ENCODE measurements at places on chromosomes 16 and 17. TPM values are rescaled to one million over a fixed set of nuclear protein-coding genes. Genes with fewer than 3 reads are reported as not detected.

NLK gene
- 51.5 TPM for polyA plus RNA-seq

CNTD1 gene
- polyA plus RNA-seq, result 1.7 TPM

RNU2-1 gene
- not detected for polyA plus RNA-seq

UBFD1 gene
- 68.4 TPM for polyA plus RNA-seq

TAT gene
- polyA plus RNA-seq, result 0.04 TPM

PRR11 gene
- polyA plus RNA-seq, result 19.2 TPM

MT4 gene
- not detected for polyA plus RNA-seq

RUNDC1 gene
- 15.9 TPM for polyA plus RNA-seq

SULT1A4 gene
- 11.7 TPM for polyA plus RNA-seq

CORO1A gene
- polyA plus RNA-seq, result 9.3 TPM

SDR42E2 gene
- polyA plus RNA-seq, result 0.15 TPM

C16orf78 gene
- polyA plus RNA-seq, result not detected

C16orf54 gene
- polyA plus RNA-seq, result 0.26 TPM

TRIM37 gene
- polyA plus RNA-seq, result 28.2 TPM

KRTAP2-2 gene
- polyA plus RNA-seq, result not detected

NME1 gene
- 74.1 TPM for polyA plus RNA-seq

DNAH17 gene
- 1.7 TPM for polyA plus RNA-seq

NSRP1 gene
- polyA plus RNA-seq, result 43.6 TPM

NPIPB8 gene
- polyA plus RNA-seq, result not detected

CDH13 gene
- polyA plus RNA-seq, result 16.2 TPM

CSH1 gene
- 0.40 TPM for polyA plus RNA-seq

RILP gene
- polyA plus RNA-seq, result 3.0 TPM

ADAP2 gene
- 2.8 TPM for polyA plus RNA-seq

MFAP4 gene
- 270 TPM for polyA plus RNA-seq

SLC13A2 gene
- polyA plus RNA-seq, result 7.4 TPM

MYH2 gene
- not detected for polyA plus RNA-seq

PRDM7 gene
- 0.11 TPM for polyA plus RNA-seq

MYOCD gene
- 5.8 TPM for polyA plus RNA-seq

DPEP1 gene
- polyA plus RNA-seq, result 18.0 TPM

ITGB3 gene
- 19.0 TPM for polyA plus RNA-seq

KRT39 gene
- polyA plus RNA-seq, result not detected
